ENCODE measurements at places on chromosomes 16 and 17. TPM values are rescaled to one million over a fixed set of nuclear protein-coding genes. Genes with fewer than 3 reads are reported as not detected.
A peak's percentile ranks its signal among the peaks of the same experiment; 100 is the strongest.

DNA sequence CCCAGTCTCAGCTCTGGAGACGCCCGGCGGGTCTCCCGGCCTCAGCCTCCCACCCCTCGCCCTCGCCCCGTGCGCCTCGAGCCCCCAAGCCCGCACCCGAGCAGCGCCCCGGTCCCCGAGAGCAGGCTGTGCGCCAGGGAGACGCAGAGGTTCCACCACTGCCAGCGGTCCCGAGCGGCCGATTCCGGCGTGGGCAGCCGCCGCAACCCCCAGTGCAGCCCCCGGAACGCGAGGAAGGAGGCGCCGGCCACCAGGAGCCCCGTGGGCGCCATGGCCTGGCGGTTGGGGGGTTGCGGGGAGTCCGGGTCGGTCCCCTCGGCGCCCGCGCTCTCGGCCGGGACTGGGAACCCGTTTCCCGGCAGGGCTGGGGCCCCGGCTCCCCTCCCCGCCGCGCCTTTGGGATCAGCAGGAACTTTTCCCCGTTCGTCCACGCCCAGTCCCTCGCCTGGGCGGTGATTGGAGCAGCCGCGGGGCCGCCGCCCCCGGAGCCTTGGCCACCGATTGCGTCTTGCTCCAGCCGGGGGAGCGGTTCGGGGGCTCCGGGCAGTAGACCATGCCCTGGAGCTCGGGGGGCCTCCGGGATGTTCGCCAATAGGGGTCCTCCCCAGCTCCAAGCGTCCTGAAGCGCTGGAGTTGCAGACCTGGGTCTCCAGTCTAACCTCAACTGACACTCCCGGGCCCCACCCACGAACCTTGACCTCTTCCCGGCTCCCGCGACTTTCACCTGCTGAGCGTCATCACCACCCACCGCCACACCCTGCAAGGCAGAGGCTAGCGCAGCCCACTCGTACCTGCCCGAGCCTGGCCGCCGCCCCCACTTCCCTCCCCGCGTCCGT lies at the start of gene TLCD2:
TSS of gene TLCD2 (minus strand) at position 407 of the 836 bp plus-strand sequence. CDS start at position 272, 135 bp downstream.
- no peak for DNase-seq

DNA sequence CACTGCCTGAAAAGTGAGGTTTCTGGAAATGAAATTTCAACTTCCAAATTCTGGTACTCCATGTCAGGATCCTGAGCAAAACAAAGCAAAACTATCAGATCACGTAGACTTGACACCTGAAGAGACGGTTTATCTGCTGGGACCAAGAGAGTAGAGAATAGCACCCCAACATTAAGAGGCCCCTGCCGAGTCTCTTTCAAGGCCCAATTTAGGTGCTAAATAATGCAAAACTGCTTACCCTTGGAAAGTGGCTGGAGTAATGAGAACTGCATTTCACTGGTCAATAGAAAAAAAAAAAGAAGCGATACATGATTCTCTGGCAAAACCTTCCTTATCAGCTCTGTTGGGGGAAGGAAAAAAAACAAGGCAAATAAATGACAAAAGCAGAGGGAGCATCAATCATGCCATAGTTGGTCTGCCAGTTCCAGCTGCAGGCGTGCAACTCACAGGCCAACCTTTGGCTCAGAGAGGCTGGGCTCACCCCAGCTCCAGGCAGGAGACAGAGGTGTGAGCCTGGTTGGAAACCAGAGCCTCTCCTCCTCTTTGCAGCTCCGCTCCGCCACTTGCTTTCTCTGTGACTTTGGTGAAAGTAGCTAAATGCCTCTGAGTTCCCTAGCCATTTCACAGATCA lies 595.2 kb downstream of the TOX3 start:
- DNase-seq = no peak

DNA sequence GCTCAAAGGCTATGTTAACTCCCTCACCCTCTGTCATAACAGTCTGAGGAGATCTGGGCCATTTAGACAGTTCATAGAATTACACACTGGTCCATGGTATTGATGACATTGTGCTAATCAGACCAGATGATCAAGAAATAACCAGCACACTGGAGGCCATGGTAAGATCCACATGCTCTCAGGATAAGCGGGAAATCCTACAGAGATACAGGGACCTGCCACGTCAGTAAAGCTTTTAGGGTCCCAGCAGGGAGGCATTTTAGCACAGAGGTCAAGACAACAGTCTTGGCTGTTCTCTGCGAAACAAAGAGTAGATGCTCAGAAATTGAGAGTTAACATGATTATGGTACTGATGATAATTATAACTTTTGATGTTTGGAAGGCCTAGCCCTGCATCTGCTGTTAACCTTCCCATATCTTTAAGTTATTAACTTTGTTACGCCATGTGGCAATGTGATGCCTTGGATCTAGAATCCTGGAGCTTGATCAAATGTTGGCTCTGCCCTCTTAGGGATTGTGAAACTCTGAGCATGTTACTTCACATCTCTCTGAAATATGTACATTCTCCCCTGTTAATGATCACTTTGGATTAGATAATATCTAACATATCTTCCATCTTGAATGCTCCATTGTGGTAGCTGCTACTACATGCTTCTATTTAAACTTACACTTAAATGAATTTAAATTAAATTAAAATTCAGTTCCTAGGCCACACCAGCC lies 172.0 kb upstream of the SOX9 start:
- no peak for DNase-seq

DNA sequence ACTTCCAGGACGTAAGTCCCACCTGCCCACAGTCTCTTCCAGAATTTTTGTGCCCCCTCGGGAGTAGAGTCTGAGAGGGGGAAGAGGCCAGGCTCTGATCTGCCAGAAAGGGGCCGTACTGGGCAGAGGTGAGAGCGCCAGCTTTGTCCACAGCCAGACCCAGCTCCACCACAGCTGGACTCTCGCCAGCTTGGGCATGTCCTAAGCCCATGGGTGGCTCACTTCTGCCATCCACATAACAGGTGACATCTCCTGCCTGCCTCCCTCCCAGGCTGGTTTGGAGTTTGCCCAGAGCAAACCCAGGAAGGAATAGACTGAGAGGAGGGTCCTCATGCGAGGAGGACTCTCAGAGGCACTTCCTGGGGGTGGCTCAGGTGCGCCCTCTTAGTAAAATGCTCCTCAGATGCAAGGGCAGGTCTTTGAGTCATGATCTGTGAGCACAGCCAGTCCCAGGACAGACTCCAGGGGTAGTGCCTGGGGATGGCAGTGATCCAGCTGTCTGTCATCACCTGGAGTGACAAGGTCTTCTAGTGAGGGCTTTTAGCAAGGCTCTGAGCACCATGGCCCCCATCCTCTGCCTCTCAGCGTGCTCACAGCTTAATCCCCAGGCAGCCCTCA lies 89.2 kb downstream of the AMFR start:
- DNase-seq = no peak

DNA sequence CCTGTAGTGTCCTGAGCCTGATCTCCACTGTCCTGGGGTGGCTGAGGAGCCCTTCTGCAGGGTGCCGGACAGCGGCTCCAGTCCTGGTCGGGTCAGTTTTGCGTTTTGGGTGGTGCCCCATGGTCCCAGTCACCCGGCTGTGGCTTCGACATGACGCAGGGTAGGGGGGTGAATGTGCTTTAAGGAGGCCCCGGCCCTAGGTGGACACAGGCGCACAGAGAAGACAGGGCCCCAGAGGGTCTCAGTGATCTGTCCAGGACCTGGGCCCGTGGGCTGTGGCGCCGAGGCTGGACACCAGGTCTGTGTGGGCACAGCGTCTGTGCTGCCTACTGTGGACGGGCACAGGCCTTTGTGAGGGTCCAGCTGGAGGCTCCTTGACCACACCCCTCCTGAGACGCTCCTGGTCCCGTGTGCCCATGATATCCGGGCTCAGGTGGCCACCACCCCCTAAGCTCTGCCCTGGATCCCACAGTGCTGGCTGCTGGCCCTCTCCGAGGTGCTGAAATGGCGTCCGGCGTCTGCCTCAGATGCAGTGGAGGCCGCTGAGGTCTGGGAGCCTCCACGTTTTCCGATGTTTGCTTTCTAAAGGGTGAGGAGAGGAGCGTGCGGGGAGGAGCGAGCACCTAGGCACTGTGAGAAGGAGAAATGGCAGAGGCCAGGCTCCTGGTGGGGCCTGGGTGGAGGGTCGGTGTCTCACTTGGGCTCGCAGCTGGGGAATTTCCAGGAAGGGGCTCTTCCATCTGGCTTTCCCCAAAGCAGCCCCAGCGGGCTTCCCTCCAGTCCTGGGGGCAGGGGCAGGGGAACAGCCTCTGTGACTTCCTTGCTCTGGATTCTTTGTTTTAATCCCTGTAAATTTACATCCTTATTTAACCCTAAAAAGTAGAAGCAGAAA lies 56.1 kb upstream of the ACSF3 start:
- DNase-seq = peak; percentile 43

GRCh38 chr17:33964344-33964979 lies 290.6 kb upstream of the CCL2 start:
- no peak for DNase-seq

DNA sequence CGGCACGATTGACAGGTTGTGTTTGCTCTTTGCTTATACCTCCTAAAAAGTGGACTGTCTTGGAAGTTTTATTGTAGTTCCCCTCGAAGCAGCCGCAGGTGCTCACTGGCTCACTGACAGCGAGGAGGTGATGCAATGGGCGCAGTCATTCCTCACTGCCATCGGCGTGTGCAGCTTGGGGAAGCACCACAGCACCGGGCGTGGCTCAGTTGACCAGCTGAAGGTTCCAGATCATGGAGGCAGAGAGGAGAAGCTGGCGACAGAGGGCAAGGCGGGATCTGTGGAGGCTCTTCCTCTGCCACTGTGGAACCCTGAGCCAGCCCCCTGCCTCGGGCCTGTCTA lies 72.1 kb upstream of the TNRC6C start:
- no peak for DNase-seq

DNA sequence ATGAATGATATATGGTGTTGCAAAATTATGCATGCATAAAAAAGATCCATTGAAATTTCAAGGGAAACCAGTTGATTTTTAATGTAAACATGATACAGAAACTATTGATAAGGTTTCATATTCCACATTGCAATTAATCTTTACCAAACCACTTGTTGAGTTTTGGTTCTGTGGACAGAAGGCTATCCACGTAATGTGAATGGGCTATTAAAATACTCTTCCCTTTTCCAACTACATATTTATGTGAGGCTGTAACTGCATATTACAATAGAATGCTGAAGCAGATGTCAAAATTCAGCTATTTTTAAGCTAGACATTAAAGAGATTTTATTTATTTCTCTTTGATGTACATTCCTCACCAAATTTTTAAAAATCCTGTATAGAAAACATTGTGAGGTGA lies 33.7 kb upstream of the VPS4A start:
- no peak for DNase-seq

The CCL7 gene
- polyA plus RNA-seq = not detected

The CD300LG gene
- 0.96 TPM for polyA plus RNA-seq

All from left renal pelvis (tissue), 4 donors.